ENCODE measurements at places on chromosomes 1 and 21. TPM values are rescaled to one million over a fixed set of nuclear protein-coding genes. Genes with fewer than 3 reads are reported as not detected.

GRCh38 chr1:109671067-109671466 lies 3.2 kb downstream of the GSTM2 start:
- DNase-seq, result no peak

GRCh38 chr21:15688016-15688415 lies 41.8 kb upstream of the USP25 start:
- DNase-seq, result no peak

DNA sequence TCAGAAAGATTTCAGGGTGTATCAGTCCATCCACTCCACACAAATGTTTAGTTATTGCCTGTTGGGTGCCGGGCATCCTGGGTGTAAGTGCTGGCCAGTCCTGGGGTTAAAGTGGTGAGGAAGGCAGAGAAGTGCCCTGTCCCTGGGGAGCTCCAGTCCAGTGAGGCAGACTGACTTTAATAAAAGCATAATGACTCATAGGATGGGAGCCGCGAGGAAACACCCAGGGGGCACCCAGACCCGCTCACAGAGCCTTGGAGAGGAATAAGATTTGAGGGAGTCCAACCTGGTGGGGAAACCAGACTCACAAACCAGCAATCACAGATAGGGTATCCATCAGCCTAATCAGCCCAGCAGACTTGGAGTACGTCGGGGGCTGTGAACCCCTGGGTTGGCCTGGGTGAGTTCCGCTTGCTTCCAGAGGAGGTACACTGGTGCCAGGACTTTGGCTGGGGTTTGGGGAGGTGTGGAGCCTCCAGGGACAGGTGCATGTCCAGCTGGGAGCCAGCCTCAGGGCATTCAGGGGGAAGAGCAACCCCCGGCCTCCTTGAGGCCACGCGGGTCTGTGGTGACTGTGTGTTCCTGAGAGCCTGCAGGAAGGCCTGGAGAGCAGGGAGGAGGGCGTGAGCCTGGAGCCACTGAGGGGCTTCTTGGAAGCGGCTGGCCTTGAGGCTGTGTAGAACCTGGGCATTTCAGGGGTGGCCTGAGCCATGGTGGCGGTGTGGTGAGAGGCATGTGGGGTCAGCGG lies 3.7 kb downstream of the PEAR1 start:
- DNase-seq, result no peak

COL24A1 gene
- total RNA-seq, result 0.15 TPM

- peak; percentile 89 for DNase-seq
Measured at GRCh38 chr1:193104907-193105820, at the start of gene GLRX2. Gene GLRX2 (minus strand): TSS chr1:193105414. CDS start chr1:193105382, 32 bp downstream.

SLAMF9 gene
- not detected for total RNA-seq
